ENCODE measurements at places on chromosomes 12 and 14.
A peak's percentile ranks its signal among the peaks of the same experiment; 100 is the strongest.

DNA sequence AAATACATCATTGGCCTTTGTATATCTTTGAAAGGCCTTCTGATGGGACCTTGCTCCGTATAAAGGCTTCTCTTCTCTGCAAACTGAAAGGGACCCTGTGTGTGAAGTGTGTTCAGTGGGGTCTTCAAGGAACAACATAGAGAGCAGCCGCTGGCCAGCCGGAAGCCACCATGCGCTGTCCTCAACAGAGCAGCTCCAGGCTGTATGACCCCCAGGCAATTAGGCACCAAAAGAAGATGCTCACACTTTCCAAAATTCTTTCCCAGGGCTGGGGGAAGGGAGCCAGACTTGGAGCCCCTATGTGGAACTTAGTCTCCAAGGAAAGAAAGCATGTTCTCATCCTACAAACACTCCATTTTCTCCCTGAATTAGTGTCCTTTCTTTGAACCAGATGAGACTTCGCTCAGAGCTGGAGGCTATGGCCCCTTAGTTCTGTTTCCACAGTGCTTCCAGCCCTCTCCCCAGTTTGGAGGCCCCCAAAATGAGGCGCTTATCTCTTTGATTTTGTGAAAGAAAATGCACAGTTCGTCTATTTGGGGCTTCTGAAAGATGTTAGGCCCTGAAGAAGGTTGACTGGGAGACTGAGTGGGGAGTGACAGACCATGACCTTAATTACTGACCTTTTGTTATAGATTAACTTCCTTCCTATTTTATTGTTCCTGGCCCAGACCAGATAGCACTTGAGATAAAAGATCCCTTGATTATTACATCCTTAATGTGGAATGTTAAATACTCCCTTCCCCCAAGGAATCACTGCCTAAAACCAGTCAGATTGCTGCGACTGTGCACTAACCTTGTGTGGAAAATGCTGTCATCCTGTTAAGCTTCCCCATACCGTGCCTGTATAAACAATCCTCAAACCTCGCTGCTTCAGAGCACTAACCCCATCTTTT is 128.3 kb upstream of the FGD4 start:
- no peak for DNase-seq

DNA sequence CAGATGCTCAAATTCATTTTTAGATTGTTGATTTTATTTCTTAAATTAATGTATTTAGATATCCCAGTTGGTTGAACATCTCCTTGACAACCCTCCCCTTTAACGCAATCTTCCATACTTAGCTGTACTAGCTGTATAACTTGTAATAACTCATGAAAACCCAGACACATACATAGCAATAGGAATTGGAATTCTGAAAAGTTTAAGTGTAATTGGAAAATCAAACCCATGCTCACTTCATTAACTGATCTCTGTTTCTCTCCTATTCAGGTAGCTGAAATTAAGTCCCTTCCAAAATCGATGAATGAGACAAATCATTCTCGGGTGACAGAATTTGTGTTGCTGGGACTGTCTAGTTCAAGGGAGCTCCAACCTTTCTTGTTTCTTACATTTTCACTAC is at the start of gene OR4K15:
TSS of gene OR4K15 (plus strand) at position 301 of the 400 bp plus-strand sequence. CDS start at position 301, 0 bp downstream.
- no peak for DNase-seq

DNA sequence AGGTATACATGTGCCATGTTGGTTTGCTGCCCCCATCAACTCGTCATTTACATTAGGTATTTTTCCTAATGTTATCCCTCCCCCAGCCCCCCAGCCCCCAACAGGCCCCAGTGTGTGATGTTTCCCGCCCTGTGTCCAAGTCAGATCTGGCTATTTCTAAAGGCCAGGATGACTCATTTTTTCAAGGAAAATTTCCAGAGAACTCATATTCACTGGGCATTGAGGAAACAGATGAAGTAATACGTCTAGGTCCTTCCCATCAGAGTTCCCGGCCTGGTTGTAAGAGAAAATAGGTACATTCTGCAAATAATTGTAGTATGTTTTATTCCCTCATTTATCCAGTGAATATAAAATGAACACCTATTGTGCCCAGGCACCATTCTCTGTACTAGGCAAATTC is 345.2 kb downstream of the BCL11B start:
- no peak for DNase-seq

DNA sequence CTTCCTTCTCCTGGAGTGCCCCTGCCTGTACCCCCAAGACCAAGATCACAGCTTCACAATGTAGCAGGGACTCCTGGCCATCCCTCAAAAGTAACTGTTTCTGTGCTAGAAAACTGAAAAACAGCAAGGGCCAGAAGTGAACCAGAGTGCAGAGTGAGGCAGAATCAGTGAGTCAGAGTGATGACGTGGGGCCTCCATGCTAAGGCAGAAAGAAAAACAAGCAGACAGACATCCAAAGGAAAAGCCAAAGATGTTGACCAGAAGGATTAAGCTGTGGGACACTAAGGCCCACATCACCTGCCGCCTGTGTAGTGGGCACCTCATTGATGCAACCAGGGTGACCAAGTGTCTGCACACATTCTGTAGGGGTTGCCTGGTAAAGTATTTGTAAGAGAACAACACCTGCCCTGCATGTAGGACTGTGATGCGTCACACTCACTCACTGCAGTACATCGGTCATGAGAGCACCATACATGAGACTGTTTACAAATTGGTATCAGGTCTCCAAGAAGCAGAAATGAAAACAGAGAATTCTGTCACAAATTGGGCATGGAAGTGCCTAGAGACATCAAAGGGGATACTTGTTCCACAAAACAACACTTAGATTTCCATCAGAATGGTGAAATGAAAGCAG is 51.2 kb downstream of the ARMH4 start:
- DNase-seq, result no peak

- no peak for DNase-seq
These were observed 66.7 kb downstream of the NTN4 start for GRCh38 chr12:95723693-95724384.

- no peak for DNase-seq
These were observed 136.5 kb upstream of the DYRK2 start for GRCh38 chr12:67512061-67512460.

GRCh38 chr12:109018296-109018695 is 2.6 kb downstream of the SVOP start:
- no peak for DNase-seq

DNA sequence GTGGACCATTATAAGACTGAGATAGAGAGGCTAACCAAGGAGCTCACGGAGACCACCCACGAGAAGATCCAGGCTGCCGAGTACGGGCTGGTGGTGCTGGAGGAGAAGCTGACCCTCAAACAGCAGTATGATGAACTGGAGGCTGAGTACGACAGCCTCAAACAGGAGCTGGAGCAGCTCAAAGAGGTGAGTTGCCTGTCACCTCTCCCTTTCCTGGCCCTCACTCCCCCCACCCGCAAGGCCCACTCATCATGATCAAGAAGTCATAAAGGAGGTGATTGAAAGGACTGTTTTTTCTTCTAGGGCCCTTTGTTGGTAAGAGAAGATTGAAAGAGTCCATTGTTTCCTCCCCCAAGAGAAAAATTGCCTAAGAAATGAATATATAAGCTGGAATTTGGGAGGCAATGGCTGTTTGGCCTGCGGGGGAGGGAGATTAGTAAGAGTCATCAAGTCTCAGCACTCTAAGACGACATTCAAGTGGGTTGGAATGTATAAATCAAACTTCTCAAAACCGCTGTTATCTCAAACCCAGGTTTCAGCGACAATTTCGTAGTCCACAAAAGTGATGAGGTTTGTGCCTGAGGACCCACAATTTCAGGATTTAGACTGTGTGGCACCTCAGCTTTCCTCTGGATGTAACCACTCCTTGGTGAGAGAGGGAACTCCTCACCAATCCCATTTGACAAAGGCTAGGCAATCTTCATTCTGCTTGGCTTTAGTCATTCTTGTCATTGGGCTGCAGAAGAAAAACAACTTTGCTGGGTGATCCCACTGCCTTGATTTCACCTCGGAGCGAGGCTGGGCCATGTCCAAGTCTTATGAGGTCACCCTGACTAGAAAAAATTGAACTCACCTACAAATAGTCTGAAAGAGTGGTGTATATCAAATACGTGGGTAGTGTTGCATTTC is 966 bp downstream of the BICD1 start:
- peak; percentile 29 for DNase-seq

DNA sequence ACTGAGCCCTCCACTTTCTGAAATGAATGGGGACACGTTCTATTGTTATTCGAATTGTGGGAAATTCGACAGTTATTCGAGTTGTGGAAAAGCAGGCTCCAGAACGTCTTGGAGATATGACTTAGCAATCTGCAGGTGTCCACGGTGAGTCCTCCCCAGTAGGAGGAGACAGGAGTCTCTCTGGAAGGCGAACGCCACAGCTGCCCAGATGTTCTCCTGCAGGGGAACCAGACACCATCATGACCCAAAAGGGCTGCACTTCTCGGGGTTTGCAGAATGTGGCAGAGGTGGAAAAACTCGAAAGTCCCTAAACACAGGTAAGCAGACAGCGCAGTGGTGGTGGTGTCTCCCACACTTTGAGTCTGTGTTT is 363.6 kb upstream of the SFSWAP start:
- DNase-seq, result no peak

DNA sequence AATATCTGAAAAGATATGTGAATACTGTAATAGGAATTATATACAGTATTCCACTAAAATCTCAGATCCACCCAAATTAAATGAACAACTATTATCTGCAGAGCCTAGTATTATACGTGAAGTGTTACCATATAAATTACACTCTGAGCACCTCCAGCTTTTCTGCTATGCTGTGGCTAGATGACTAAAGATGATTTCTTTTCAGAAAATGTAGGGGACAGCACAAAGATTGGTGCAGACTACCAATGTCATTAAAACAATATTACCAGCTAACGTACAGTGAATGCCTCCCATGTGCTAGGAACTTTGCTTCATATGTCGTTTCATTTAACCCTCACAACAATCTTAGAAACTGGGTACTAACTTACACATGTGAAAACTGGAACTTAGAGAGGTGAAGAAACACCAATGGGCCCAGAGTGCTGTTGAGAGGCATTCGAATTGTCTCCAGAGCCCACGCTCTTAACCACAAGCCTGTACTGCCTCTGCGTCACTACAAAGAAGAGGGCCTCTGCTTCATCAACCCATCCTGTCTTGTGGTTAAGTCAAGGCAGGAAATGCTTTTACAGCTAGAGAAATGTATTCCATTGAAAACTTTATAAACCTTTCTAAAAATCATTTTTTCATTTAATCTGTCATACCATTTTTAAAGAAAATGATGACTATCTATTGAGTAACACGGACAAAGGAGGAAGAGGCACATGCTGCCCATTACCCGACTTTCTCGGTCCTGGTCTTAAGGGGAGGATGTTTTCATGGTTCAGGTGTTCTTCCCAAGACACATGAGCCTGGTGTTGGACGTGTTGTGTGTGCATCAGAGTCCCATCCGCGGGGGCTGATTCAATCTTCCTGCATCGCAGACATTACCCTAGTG is 1.3 kb downstream of the GPR65 start:
- peak; percentile 82 for DNase-seq

DNA sequence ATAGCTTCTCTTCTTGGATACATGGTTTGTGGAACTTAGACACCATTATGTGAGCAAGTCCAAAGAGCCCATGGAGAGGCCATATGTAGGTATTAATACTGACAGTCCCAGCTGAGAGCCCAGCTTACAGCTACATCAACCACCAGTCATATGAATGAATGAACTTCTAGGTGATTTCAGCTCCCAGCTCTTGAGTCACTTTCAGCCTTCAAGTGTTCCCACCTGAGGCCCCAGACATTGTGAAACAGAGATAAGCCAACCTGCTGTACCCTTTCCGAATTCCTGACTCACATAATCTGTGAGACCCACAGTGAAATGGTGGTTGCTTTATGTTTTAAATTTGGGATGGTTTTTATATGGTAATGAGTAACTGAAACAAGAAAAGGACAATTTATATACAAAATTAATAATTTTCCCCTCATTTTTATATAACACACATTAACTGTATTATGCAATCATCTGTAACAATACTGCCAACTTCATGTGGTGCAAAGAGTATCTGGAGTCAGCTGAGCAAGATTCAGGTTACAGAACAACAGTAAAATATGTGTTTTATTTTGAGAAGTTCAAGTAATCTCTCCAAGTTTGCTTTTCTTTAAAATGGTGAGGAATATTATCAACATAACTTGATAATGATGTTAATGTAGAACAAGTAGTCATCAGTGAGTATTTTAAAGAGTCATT is 27.7 kb upstream of the FBXO33 start:
- DNase-seq, result no peak

GRCh38 chr12:75739912-75740311 is 228.5 kb upstream of the KRR1 start:
- no peak for DNase-seq

DNA sequence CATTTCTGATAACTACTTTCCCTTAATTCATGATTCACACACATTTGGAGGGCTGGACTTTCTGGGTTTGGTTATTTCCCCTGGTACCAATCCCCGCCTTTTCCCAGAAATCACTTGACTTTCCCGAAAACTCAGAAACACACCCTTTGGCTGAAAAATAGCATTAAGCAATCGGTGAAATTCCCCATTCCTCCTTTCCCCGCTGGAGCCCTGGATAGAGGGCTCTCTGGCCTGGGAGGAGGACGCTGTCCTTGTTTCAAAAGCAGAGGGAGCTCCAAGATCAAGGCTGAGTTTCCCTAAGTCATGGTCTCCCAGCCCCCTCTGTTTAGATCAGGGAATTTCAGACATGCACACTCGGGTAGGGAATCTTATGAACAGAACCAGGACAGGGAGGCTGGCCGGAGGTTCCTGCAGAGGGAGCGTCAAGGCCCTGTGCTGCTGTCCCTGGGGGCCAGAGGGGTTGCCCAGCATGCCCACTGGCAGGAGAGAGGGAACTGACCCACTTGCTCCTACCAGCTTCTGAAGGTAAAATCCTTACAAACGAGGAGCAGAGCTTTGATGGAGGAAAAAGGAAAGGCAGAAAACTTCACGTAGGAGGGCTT is at the start of gene C1S:
TSS of gene C1S (plus strand) at position 366 of the 602 bp plus-strand sequence. CDS start 1,195 bp downstream, outside the sequence.
- no peak for DNase-seq

DNA sequence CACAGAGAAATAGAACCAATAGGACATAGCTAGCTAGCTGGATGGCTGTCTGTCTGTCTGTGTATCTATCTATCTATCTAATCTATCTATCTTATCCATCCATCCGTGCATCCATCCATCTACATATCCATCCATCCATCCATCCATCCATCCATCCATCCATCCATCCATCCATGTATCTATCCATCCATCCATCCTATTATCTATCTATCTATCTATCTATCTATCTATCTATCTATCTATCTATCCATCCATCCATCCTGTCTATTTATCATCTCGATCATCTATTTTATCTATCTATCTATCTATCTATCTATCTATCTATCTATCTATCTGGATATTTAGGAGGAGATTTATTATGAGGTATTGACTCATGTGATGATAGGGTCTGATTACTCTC is 84.9 kb downstream of the DNAH10 start:
- DNase-seq, result no peak

- no peak for DNase-seq
These were observed 102.1 kb upstream of the DAAM1 start for GRCh38 chr14:59086241-59086882.

- DNase-seq, result no peak
These were observed 195.7 kb downstream of the SOX5 start for GRCh38 chr12:23753628-23754365.

Measured in CD4-positive, alpha-beta T cell treated with Interleukin-2 at 100 ng/mL for 4 hours (primary cell).